Stimulated activated CD4-positive, alpha-beta T cell treated with anti-CD3 and anti-CD28 coated beads, TNF-alpha, amount 100 ng/mL, for 48 hours (primary cell): ENCODE measurements at places on chromosomes 2 and 18.

DNA sequence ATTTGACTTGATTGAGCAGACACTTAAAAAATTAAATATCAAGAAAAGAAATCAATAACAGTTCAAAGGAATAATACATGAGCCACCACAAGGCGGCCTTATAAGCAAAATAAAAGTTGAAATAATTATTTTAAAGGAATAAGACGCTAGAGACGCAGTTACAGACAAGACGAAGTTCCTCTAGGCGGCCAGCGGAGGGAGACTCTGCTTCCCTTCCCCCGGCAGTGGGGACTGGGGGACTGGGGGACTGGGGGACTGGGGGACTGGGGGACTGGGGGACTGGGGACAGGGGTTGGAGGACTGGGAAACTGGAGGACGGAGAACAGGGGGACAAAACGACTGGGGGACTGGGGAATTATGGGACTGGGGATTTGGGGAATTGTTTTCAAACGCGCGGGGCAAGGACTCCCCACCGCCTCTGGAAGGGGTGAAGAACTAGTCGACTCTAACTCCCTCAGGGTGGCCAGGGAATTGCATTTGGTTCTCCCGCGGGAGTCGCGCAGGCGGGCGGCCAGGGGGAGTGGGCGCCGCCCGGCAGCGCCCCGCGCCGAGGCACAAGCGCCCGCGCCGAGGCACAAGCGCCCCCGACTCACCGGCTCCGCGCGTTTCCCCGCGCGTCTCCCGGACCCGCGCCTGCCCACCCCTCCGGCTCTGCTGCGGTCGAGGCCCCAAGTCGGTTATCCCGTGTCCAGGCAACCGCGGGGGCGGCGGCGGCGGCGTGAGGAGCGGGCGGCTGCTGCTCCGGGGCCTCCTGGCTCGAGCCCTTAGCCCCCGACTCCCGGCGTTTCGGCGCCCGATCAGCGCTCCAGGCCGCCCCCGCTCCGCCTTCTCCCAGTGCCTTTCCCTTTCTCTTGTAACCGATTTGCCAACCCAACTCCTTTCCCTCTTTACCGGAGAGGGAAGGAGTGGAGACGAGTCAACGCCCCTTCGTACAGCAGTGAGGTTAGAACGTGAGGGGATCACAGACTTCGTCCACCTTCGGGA is at the start of gene CCDC178:
CCDC178 (minus strand) TSS at position 662 of the 984 bp plus-strand sequence. CDS start 28,633 bp downstream, outside the sequence.
- DNase-seq = no peak

DNA sequence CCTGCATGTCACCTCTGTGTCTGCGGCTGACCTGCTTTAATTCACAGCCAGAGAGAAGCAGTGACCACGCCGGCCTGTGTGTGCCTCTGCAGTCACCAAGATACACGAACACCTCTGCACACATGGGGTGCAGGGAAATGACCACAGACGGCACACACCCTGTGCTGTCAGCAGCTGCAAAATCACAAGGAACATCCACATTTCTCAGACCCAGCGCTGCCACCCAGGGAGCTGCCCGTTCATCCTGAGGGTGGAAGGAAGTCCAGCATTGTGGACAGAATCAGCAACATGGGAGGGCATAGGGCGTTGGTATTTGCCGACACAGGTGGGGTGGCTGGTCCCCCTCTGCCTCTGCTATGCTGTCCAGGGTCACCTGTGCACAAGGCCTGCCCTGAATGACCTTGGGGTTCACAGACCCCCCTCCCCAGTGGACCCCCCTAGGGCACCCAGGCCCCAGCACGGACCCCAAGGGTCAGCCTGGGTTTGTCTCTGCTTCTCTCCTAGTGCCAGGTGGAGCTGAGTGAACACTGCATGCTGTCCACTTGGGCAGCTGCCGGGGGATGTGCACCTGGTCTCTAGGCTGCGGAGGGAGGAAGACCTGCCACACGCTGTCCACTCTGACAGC is 107.4 kb downstream of the PXDN start:
- DNase-seq = no peak

GRCh38 chr2:55703350-55703749 is 9.7 kb upstream of the PNPT1 start:
- no peak for DNase-seq

DNA sequence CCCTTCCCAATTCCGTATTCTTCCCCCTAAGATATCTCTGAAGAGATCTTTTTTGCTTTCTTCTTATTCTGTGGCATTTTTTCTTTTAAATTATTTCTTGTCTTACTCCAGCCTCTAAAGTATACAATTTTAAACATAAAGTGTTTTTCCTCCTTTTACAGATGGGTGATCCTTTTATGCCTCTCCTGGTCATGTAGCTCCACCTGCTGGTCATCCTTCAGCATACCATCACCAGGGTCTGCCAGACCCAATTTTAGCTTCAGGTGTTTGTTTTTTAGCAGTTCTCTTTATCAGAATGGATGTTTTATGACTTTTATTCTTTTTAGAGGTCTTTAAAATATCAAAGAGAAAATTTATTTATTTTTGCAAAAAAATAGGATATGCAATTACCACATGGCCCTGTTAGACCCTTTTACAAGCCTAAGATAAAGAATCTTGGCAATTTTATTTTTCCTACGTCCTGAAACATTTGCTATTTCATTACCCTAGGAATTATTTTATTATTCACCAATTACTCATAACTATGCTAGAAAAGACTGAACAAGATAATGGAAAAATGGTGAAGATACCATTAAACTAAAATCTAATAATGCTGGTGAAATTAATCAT is 55.5 kb downstream of the PIGN start:
- peak; percentile 32 for DNase-seq

GRCh38 chr2:127673291-127674069 is 1.9 kb downstream of the LIMS2 start:
- no peak for DNase-seq

- DNase-seq = no peak
Observed at GRCh38 chr18:76621226-76621625, 126.2 kb upstream of the ZNF516 start.

DNA sequence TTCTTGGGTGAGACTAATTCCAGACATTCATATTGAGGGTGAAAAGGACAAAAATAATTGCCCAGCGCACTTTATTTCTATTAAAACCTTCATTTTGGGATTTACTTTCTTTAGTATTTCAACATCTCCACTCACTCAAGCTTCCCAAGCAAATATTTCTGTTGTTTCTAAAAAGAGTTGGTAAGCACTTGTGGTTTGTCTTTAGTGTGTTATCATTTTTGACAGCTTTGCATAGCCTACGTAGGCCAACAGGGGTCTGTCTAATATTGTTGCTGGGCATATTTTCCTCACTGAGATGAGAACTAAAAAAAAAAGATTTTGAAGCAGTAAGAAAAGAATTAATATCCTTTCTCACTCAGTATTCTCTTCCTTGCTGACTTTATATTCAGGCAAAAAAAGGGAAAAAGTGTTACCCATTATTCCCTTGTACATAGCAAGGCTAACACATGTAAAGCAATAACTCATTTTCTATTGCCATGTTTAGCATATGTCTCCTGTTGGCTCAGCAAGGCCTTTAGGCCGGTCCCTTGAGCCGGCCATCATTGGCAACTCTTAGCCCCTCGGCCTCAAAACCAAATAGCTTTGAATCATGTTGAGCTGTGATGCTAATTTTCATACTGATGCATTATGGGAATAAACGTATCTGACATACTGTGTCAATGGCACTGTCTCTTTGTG is 494.2 kb downstream of the ARHGAP15 start:
- no peak for DNase-seq

- no peak for DNase-seq
Observed at GRCh38 chr2:72415781-72416475, 268.3 kb upstream of the CYP26B1 start.

DNA sequence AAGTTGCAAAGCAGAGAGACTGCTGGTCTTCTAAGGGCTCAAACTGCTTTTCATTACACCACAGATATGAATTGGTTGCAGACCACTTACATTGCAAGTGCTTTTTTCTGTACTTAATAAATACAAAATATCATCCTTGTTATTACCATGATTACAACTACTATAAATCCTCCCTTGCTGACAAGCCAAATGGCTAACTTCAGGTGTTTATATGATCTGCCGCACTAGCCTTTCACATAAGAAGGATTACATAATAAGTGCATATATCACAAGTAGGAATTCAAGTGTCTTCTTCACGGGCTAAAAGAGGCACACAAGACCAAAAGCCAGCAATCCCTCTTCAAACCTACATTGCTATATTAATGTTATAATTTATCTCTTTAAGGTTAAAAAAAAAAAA is 373.0 kb downstream of the ZEB2 start:
- no peak for DNase-seq

DNA sequence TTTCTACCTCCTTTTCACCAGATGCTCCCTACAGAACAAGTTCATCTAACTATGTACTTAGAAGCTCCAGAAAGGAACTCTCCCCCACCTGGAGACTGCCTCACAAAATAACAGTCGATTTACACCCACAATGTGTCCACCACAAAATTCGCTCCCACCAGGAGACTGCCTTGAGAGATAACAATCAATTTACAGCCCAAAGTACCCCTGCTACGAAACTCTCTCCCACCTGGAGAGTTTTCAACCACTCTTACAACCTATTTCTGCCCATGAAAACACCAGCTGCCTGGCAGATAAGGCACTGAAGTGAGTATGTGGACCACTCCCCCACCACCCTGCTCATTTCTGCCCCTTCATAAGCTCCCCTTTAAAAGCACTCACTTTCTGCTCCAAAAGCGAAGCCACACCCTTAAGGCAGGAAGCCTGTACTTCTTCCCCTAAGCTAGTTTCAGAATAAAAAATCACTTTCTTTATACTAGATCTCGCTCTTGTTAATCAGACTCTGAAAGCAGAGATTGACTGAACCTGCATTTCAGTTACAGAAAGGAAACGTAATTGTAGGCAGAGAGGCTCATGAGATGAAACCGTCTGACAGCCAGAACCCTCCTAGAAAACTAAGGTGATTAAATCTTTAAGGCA is 94.4 kb upstream of the RBBP8 start:
- DNase-seq = no peak

GRCh38 chr2:156191527-156191926 is 141.0 kb downstream of the NR4A2 start:
- DNase-seq = no peak

DNA sequence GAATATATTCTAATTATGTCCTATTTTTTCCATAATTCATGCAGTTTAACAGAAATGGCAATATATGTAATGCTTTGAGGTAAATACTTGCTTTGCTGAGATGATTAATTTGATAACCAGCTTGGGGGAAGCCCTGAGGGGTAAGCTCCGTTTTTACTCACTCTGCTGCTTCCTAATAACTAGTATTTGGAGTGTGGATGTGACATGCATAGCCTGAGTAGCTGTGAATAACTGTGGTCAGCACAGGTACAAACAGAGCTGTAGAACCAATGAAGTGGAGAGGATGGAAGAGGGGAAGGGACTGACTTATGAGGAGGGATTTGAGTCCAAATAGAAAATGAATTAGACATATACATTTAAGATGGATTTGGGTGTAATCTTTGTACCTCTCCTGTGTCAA is 1495.5 kb upstream of the DDX18 start:
- DNase-seq = no peak

DNA sequence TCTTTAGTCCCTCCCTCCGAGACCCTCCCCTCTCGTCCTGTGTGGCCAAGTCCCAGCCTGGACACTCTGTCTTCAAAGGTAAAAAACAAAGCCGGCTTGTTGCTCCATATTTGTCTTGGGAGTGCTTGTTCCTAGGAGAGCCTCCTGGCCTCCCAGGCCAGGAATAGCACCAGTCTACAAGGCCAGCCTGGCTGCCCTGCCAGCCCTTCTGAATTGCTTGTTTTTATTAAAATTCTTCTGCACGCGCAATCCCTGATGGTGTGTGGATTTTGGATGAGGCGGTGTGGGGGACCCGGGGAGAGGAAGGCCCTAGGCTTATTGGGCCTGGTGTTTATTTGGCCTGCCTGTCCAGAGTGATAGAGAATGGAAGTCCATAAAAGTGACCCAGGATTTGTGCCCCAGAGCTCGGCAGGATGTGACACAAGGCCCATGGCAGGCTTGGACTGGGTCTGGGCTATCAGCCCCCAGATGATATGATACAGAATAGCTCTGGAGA is 297.3 kb downstream of the CYP26B1 start:
- DNase-seq = no peak

GRCh38 chr2:209771474-209772289 is at the start of gene UNC80:
TSS of gene UNC80 (plus strand) at chr2:209771832. CDS start at chr2:209772073, 241 bp downstream.
- DNase-seq = no peak

DNA sequence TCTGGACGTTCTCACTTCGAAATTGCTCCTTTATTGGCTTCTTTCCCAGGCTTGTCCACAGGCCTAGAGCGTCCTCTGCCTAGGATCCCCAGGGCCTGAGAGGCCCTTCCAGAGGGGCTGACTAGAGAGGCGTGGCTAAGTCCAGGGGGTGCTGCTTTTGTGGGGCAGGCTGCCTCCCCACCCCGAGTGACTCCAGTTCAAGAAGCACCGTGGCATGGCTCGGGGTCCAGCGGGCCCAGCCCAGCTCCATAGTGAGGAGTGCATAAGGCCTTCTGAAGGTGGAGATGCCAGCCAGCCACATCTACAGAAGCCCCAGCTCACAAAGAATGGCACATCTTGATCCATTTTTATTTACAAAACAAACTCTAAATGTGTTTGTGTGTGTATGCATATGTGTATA is 44.8 kb upstream of the POMC start:
- DNase-seq = no peak

- DNase-seq = no peak
Observed at GRCh38 chr2:119513832-119514231, 10.5 kb downstream of the SCTR start.

DNA sequence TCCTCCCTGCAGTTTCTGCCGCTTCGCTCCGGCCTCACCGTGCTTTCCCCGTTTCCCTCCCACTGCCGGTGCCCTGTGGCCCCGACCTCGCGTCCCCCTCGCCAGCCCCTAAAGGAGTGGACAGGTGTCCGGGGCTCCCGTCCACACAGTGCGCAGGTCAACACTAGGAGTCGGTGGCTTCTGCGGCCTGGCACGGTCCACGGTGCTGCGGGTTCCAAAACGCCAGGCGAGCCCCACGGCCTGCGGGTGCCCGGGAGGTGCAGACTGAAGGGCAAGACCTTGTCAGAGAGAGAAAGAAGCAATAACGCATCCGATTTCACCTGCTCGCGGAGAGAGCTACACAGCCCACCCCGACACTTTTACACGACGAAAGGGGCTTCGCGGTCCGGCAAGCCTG is 588.7 kb upstream of the SALL3 start:
- DNase-seq = no peak

DNA sequence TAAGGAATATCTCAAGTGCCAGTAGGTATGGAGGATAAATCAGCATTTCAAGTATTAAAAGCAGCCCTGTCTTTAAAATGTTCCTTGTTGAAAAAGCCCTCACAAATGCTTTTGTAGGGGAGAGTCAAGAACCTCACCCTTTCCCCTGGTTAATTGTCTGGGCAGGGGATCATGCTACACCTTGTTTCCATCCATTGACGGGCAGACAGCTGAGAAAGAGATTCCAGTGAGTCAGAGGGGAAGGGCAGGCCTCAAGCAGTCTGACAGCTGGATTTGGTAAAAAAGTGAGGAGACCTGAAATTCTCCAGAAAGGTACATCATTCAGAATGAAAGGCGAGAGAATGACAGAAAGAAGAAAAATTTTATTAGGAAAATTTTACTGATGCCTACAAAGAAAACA is 203.2 kb upstream of the CYP26B1 start:
- no peak for DNase-seq

DNA sequence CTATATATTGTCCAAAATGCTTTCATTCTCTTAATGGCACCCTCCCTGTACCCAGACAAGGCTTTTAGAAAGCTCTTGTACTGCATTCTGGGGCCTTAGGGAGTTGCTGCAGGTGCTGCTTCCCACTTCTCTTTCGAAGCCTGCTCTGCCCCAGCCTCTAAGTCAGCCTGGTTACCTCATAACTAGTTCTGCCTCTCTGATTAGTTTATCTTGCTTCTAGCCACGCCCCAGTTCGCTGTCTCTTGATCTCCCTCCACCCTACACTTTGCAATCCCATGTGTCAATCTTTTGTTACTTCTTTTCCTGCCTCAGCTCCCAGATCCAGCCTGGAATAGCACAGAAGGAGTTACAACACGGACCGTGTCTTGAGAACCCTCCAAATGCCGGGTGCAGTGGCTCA is 13.8 kb upstream of the NCOA1 start:
- DNase-seq = no peak
